ENCODE measurements at places on chromosomes 13 and 19. TPM values are rescaled to one million over a fixed set of nuclear protein-coding genes. Genes with fewer than 3 reads are reported as not detected.
A peak's percentile ranks its signal among the peaks of the same experiment; 100 is the strongest.

GNA15 gene
- 28.7 TPM for total RNA-seq

DNA sequence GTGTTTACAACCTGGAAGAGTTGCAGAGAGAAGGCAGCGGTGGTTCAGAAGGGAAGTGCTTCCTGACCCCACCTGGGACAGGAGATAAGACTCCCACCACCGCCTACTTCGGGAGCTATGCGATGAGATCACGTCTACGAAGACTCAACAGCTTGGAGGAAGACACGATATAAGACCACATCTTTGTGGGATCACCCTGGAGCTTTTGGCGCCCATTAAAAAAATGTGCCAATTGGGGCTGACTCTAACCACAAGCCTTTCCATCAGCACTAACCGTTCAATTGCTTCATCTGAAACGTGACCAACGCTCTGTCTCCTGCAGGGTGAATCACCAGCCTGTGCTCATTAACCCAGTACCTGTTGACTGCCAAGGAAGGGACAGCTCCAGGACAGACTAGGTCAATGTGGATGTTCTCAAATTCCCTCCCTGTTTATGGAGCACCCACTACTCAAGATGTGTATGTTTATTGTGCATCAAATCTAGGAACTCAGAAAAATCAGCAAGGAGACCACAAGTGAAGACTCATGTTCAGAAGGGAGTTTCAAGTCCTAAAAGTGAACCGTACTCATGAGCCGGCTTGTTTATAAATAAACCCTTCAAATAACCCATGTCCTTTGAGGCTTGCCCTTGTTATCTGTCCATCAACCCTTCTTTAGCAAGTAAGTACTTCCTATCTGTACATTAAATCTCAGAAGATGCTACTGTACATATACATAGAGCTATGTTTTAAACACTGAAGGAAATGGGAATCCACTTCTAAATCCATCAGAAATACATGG is 67.5 kb downstream of the LATS2 start:
- no peak overlapping the region for H3K4me3 ChIP-seq
- peaks cover 4% of the 10 kb centered on the region for H3K27me3 ChIP-seq
- peaks cover 16% of the 10 kb centered on the region for H3K4me1 ChIP-seq
- DNase-seq = no peak

- peaks cover 7% of the 10 kb centered on the region for H3K36me3 ChIP-seq
- H3K27me3 ChIP-seq = no peaks in the 10 kb centered on the region
- peak overlapping the region; percentile 17 for H3K27ac ChIP-seq
- H3K4me3 ChIP-seq = no peak overlapping the region
Measured at GRCh38 chr13:50299546-50300249, 284.5 kb downstream of the KCNRG start.

CEACAM16 gene
- not detected for total RNA-seq

Measured in T-helper 17 cell (primary cell).